CD4-positive, alpha-beta T cell treated with Interleukin-10 for 1 hour (primary cell): ENCODE measurements at places on chromosomes 7 and 10.

GRCh38 chr7:132435016-132435990 lies 141.0 kb downstream of the PLXNA4 start:
- peak; percentile 23 for DNase-seq

GRCh38 chr7:45050198-45050597 lies 38.6 kb downstream of the NACAD start:
- DNase-seq: no peak

DNA sequence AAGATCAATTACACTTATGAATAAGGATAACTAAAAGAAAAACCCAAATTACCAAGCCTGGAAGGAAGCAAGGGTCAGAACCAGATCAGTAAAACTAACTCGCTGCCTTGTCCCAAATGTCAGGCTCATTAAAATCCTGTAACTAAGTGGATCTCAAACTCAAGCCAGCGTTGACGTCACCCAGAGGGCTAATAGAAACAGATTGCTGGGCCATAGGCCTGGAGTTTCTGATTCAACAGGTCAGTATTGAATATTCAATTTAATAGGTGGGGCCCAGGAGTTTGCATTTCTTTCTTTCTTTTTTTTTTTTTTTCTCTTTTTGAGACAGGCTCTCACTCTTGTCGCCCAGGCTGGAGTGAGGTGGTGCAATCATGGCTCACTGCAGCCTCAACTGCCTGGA lies 397.0 kb downstream of the CALN1 start:
- DNase-seq: no peak

DNA sequence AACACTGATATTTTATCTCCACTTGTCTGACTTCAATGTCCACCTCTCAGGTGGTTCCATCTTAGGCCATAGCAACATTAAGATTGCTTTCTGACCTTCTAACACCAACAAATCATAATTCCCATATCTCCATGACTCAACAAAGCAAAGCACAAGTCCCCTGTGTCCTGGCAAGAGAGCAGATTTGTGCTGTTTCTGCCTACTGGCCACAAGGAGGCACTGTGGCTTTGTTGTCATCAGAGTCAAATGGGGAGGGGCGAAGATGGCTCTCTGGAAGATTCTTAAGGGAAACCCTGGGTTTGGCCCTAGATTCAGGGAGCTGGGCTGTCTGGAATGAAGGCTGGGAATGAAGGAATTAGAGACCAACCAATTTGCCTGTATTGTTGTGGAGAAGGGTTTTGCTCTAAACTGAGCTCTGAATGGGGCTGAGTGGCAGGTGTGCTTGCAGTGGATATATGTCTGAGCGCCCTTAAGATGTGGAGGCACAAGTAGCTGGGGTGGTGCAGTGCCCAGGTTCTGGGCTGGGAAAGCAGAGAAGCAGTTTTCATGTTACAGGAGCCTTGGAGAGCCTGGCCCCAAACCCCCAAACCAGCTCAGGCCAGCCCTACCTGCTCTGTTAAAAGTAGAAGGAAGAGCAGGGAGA lies 154.8 kb upstream of the PRSS58 start:
- peak; percentile 57 for DNase-seq

GRCh38 chr10:100568912-100569311 lies 33.2 kb downstream of the HIF1AN start:
- DNase-seq: no peak

GRCh38 chr7:154598396-154598795 lies 404.5 kb downstream of the PAXIP1 start:
- no peak for DNase-seq
